Small intestine (tissue), 16 donors: ENCODE measurements at places on chromosomes 1 and 21. TPM values are rescaled to one million over a fixed set of nuclear protein-coding genes. Genes with fewer than 3 reads are reported as not detected.

- peak; percentile 14 for DNase-seq
These were observed 118.6 kb downstream of the AKT3 start for GRCh38 chr1:243731301-243731891.

GRCh38 chr1:208228026-208228425 lies 16.2 kb downstream of the PLXNA2 start:
- no peak for DNase-seq

GRCh38 chr1:109873278-109874175 lies 37.1 kb upstream of the CSF1 start:
- DNase-seq: no peak

DNA sequence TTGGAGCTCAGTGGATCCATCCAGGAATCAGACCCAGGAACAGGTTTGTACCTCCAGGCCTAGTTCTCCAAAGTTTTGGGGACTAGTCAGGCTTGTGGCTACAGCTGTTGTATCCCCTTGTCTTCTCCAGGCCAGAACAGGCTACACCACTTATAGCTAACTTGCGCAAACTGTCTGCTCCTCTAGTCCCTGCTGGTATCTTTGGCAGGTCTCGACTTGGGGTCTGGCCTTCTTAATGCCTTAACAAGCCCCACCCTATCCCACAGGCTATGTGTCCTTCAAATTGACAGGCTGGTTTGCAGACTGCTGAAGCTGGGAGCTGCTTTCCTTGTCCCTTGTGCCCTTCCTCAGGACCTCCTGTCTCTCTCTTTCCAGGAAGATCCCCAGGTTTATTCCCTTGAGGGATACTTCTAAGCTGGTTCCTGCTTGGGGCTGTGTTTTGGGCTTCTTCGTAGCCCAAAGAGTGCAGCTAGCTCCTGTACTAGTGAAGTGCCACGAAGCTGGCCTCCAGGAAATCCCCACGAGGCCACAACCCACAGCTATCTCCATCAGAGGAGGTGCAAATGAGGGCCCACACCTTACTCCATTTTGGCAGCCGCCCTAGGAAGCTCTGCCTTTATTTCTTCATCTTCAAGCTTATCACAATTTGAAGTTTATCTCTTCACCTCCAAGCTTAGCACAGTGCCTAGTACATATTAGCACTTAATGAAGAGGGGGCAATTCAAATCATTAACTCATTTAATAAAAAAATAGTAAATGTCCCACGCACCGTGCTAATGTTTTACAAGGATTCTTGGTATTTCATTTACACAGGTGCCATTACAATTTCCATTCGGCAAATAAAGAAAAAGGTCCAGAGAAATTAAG lies 683 bp upstream of the DMAP1 start:
- no peak for DNase-seq

- DNase-seq: peak; percentile 67
These were observed 15.4 kb downstream of the BTG2 start for GRCh38 chr1:203320591-203321272.

- DNase-seq: no peak
These were observed 67.1 kb downstream of the KCNJ15 start for GRCh38 chr21:38323721-38324531.

DNA sequence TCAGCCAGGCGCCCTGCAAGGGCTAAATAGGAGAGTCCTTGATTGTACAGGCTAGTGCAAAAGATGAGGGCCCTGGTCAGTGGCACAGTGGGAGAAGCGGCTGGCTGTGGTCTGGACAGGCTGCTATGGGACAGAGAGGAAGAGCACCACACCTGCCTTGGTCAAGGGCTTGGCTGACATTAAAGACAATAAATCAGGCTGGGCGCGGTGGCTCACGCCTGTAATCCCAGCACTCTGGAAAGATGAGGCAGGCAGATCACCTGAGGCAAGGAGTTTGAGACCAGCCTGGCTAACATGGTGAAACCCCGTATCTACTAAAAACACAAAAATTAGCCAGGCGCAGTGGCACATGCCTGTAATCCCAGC lies 62.9 kb downstream of the NID1 start:
- no peak for DNase-seq

MATN1 gene
- not detected for polyA plus RNA-seq

DNA sequence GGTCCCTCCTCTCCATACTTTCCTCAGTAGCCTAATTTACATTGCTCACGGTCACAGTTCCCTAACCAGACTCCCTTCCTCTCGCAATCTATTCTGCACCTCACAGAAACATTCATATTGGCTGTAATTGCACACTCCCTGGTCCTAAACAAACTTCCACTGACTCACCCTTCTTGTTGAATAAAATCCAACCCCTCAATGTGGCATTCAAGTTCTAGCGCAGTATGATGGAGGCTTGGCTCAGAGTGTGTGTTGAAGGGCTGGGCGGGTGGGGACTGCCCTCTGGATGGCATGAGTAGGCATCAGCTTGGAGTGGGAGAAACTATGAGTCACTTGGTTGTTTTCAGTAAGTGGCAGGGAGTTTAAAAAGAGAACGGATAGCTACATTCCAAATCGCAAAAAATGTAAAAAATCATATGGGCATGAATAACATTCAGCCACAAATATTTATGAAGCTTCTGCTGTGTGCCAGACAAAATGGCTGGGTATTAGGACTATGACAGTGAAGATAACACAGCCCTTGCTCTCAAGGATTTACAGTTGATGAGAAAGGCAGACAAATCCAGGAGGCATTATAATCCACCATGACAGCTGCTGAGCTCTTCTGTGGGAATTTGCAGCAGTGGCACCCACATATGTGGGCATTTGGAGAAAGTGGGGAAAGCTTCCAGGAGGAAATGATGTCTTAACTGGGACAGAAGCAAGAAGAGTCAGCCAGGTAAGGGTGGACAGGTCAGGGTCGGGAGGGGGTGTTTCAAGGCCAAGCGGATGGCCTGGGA lies 42.2 kb upstream of the LYST start:
- no peak for DNase-seq

DNA sequence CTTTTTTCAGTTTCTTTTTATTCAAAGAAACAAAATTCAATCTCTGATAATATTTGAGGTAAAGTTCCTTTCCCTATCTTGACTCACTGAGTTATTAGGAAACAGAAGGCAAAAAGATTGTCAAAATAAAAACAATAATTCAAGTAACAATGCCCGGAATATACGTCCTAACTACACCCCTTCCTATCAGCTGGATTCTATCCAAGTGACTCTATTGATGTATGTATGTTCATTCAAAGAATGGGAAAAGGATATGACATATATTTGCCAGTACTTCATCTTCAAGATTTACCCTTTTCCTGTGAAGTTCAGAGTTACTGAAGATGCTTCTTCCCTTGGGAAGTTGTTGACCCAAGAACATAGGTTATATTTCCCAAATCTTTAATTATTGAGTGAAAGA lies 13.7 kb downstream of the SPRTN start:
- DNase-seq: no peak

SLC66A1 gene
- 46.7 TPM for polyA plus RNA-seq

BLACAT1 gene
- polyA plus RNA-seq: not detected
